ENCODE measurements at places on chromosomes 5 and 9.

DNA sequence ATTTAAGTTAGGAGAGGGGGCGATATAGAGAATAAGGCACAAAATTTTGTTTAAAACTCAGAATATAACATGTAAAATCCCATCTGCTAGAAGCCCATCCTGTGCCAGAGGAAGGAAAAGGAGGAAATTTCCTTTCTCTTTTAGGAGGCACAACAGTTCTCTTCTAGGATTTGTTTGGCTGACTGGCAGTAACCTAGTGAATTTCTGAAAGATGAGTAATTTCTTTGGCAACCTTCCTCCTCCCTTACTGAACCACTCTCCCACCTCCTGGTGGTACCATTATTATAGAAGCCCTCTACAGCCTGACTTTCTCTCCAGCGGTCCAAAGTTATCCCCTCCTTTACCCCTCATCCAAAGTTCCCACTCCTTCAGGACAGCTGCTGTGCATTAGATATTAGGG, 18.3 kb downstream of the MOCS2 start:
- peaks cover 23% of the 10 kb centered on the region for H3K4me1 ChIP-seq
- no peak for DNase-seq
- H3K36me3 ChIP-seq: peaks cover 45% of the 10 kb centered on the region
- H3K4me3 ChIP-seq: no peak overlapping the region

- H3K27ac ChIP-seq: no peak overlapping the region
- H3K4me1 ChIP-seq: no peaks in the 10 kb centered on the region
- H3K36me3 ChIP-seq: peaks cover 3% of the 10 kb centered on the region
- no peak overlapping the region for H3K4me3 ChIP-seq
Measured at GRCh38 chr5:2530609-2531008, 220.9 kb downstream of the IRX2 start.

- H3K36me3 ChIP-seq: no peaks in the 10 kb centered on the region
- no peak overlapping the region for H3K4me3 ChIP-seq
- no peaks in the 10 kb centered on the region for H3K4me1 ChIP-seq
- H3K27ac ChIP-seq: no peak overlapping the region
Measured at GRCh38 chr9:13860946-13861640, 452.8 kb downstream of the NFIB start.

DNA sequence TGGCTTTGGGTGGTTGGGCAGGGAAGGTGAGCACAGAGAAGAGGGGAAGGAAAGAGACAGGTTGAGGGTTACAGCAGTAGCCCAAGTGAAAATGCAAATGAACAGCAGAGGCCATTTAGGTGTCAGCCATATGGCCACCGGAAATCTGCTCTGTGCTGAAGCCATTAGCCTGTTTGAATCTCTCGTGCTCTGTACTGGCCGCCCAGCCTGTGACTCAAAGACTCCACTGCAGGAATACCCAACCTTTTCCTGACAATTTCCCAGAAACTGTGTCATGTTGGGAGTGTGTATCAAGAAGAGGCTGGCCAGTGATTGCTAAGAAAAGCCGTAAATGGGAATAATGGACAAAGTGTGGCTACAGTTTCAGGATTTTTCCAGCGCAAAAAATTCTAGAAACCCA, 35.9 kb upstream of the RAI14 start:
- H3K36me3 ChIP-seq: no peaks in the 10 kb centered on the region
- H3K27me3 ChIP-seq: peaks cover 3% of the 10 kb centered on the region
- no peak overlapping the region for H3K27ac ChIP-seq
- H3K4me3 ChIP-seq: no peak overlapping the region

- no peak overlapping the region for H3K4me3 ChIP-seq
- no peaks in the 10 kb centered on the region for H3K36me3 ChIP-seq
Measured at GRCh38 chr5:98604721-98605425, 168.6 kb upstream of the RGMB start.

GRCh38 chr5:79561525-79561893, 47.6 kb upstream of the HOMER1 start:
- peak; percentile 28 for DNase-seq
- no peak overlapping the region for H3K4me3 ChIP-seq
- peaks cover 14% of the 10 kb centered on the region for H3K36me3 ChIP-seq
- peak overlapping the region; percentile 86 for H3K27ac ChIP-seq

GRCh38 chr5:7395947-7396712, at the start of gene ADCY2:
Gene ADCY2 (plus strand): TSS chr5:7396138. CDS start chr5:7396297, 159 bp downstream.
- H3K4me3 ChIP-seq: no peak within 1 kb of the TSS
- no peak for DNase-seq
- peaks cover 4% of the 10 kb centered on the region for H3K4me1 ChIP-seq
